ENCODE measurements at places on chromosomes 2 and 18.

DNA sequence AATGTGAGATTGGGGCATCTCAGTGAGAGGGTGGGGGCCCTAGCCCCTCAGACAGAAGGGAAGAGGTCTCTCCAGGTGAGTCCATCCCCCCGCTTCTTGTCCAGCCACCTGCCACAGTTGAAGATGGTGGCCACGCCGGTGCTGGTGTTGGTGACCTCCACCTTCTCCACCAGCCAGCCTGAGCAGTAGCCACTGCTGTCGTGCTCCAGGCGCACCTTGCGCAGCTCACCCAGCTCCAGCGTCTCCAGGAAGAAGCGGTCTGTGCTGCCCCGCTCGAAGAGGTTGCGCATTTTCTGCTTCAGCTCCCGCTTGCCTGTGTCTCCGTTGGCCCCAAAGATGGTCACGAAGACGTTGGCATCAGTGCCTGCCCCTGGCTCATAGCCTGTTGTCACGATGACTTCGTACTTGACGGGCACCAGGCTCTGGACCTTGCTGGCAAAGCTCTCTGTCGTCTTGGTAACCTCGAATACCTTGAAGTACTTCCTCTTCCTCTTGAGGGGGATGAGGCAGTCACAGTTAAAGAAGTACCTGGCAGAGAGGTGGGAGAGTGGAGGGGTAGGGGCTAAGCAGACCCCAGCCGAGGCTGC, 179.5 kb downstream of the LOXHD1 start:
- no peak for DNase-seq

DNA sequence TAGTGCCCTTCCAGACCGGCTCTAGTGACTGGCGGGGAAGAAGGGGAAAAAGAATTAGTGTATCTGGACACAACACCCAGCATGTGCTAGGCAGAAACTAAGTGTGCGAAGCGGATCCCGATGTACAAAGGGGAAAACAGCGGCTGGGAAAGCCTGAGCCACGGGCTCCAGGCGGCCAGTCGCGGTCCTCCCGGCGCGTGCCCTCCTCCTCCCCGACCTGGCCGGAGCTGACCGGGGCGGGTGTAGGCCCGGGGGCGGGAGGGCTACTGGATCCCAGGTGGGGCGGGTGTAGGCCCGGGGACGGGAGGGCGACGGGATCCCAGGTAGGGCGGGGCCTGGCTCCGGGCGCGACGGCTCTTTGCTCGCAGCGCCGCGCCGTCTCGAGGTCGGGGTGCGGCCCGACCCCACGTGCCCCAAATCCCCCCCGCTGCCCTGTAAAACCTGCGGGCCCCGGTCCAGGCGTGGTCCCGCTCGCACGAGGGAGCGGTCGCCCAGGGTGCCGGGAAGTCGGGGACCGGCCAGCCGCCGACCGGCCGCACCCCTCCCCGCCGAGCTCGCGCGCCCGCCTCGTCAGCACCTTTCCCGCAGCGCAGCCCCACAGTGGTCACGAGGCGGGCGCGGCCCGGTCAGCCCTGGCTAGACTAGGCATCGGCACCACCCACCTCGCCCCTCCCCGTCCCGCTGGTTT, 48.8 kb downstream of the C2orf42 start:
- DNase-seq: peak; percentile 66

DNA sequence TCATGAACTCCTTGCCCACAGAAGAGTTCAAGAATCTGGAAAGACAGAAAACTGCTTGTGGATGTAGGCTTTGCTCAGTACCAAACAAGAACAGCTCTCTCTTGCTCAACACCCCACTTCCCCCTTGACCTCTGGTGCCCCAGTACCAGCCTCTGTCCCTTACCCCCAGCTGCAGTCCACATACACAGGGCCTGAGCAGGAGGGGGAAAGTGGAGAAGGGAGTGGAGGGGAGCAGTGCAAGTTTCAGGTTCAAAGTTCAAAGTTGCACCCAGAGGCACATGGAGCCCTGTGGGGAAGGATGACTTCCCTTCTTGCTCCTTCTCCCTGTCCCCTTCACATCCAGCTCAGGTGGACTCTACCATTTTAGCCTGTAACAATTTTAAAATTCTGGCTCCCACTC, 61.1 kb upstream of the LPIN2 start:
- no peak for DNase-seq

DNA sequence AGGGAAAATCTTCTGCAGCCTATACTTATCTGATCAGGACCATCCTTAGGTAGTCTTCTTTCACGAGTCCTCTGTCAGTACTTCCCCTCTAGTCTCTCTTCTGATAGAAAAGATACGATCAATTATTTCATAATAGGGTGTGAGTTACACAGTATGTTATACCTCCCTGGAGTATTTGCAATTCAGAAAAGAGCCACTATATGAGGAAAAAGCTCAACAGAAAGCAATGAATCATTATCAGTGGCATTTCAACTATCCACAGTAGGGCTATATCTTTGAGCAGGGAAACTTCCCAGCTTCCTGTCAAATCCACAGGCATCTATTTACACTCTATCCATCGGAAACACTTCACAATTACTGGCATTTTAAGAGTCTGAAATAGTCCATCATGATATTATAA, 105.3 kb upstream of the ACVR2A start:
- DNase-seq: no peak

DNA sequence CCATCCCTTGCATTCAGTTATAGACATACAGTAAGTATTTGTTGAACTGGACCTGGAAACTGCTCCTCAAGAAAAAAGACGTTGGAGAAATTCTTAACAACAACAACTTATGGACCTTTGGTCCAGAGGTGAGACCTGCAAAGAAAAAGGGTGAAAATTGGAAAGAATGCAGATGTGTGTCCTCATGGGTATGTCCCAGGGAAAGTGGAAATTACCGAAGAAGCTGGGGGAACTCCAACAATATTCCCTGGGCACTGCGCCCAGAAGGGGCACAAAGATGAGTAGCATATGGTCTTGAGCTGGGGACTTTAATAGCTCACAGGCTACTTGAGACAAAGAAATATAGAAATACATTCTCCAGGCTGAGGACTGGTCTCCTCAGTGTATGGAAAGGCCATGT, 35.5 kb upstream of the YWHAQ start:
- DNase-seq: no peak

GRCh38 chr2:164052006-164052405, 316.2 kb upstream of the FIGN start:
- no peak for DNase-seq

GRCh38 chr2:186569897-186570296, 20.0 kb upstream of the ITGAV start:
- DNase-seq: no peak

- no peak for DNase-seq
Observed at GRCh38 chr2:206160807-206161179, 1.1 kb downstream of the EEF1B2 start.

- DNase-seq: no peak
Observed at GRCh38 chr2:181376442-181376841, 80.7 kb upstream of the ITGA4 start.

GRCh38 chr18:63708650-63709049, 5.9 kb downstream of the SERPINB11 start:
- no peak for DNase-seq

GRCh38 chr18:32072321-32072720, 19.4 kb upstream of the RNF138 start:
- DNase-seq: no peak

- no peak for DNase-seq
Observed at GRCh38 chr18:49169037-49169521, 218.3 kb upstream of the SMAD7 start.

- DNase-seq: peak; percentile 40
Observed at GRCh38 chr18:26468931-26469340, 79.4 kb downstream of the KCTD1 start.

DNA sequence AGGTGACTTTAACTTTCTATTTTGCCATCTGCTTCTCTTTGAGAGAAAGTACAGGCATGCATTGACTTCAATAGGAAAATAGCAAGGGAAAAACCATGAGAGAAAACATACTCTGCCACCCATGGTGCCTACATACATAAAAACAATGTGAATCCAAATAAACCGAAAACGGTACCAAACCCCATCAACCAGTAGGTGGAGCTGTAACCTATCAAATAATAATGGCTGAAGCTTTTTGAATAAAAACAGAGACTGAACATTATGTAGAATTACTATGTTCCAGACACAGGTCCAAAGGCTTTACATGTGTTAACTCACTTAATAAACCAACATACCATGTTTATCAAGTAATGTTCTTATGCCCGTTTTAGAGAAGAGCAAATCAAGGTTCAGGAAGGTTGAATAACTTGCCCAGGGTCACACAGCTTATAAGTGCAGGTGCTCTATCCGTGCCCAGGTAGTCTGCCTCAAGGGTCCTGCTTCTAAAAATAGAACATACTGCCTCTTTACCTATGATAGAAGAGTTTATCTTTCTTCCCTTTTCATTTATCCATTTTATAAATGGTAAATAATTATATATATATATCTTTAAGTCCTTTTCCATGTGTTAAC, 293.9 kb upstream of the SYT4 start:
- DNase-seq: no peak

GRCh38 chr2:178072000-178072382, 586 bp downstream of the PDE11A start:
- DNase-seq: no peak

DNA sequence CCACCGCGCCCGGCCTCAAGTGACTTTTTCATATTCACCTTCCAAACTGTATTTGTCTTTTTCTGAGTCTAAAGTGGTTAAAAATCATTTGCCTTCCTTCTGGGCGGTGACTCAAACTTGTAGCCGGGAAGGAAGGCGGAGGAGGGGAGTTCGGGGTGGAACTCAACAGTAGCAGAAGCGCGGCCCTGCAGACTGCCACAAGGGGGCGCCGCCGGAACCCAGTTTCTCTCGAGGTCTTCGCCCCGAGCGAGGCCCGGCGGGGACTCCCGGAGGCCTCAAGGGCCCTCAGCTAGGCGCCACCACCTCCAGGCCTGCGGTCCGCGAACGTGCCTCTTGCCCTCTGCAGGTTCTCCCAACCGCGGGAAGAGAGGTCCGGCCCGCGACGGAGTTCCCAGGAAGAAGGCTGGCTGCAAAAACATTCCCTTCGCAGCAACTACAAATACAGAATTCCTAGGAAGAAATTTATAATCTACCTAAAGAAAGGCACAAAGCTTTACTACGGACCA, 16.8 kb upstream of the ITM2C start:
- peak; percentile 86 for DNase-seq

- no peak for DNase-seq
Observed at GRCh38 chr2:84816426-84817026, 64.4 kb downstream of the TRABD2A start.

- no peak for DNase-seq
Observed at GRCh38 chr2:148531669-148532428, 112.7 kb upstream of the EPC2 start.

- no peak for DNase-seq
Observed at GRCh38 chr2:26578113-26578458, 63.1 kb downstream of the CIB4 start.

GRCh38 chr18:27894746-27895145, 282.2 kb downstream of the CDH2 start:
- DNase-seq: no peak

GRCh38 chr2:148184976-148185375, 164.1 kb downstream of the MBD5 start:
- no peak for DNase-seq

DNA sequence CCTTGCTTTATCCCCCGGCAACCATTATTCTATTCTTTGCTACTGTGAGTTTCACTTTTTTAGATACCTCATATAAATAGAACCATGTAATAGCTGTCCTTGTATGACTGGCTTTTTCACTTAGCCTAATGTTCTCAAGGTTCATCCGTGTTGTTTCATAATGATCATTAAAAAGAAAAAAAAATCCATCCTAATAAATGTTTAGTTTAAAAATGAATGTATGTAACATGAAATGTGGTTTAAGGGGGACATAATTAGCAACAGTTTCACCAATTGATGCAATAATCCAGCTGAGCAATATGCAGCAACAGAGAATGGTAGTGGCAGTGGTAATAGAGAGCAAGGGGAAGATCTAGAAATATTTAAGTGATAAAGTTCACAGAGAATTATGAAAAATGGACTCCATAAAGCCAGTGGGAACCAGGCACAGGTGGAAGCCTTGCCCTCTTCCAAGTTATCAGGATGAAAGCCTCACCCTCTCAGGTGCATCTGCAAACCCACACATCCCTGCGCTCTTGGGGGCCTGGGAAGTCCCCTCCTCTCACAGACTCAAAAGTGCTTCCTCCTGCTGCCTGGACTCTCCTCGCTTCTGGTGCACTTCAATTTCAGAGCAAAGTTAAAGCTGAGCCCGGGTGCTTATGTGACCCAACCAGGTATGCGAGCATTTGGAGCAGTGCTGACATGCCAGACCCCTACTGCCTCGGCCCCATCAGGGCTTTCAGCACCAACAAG, 1403.3 kb upstream of the SLC39A10 start:
- DNase-seq: no peak

DNA sequence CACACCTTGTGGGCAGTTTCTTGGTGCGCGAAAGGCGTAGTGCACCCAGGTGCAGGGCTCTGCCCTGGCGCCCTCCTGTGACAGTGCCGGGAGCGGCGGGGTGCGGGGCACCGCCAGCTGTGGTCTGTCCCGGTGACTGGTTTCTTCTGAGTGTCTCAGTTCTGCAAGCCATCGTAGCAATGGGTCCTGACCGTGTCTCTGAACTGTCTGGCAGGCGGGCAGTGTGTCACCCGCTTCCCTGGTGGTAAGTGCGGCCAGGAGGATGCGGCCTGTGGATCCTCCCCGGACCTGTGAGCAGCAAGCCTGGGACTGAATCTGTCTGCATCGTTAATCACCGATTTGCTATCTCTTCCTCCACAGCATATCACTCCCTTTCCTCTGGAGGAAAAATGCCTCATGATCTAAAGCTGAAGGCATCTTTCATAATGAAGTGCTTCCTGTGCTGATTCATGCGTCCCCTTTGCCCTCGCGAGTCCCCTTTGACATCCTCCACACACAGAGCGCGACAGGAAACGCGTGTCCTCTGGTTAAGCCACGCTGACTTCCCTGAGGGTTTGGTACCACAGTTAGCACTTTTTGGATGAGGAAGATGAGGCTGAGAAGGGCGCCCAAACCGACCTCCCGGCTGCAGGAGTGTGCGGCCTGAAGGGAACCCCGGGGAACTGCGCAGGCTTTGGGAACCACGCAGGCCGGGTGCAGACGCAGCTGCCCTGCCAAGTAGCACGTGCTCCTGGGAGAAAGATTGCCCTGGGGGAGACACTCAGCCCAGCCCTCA, 416.0 kb upstream of the HS6ST1 start:
- DNase-seq: no peak

GRCh38 chr2:152411154-152411553, 76.2 kb downstream of the FMNL2 start:
- DNase-seq: no peak

GRCh38 chr2:11437602-11438001, 28.4 kb downstream of the E2F6 start:
- no peak for DNase-seq

GRCh38 chr2:226860087-226860486, 24.2 kb downstream of the RHBDD1 start:
- DNase-seq: no peak

DNA sequence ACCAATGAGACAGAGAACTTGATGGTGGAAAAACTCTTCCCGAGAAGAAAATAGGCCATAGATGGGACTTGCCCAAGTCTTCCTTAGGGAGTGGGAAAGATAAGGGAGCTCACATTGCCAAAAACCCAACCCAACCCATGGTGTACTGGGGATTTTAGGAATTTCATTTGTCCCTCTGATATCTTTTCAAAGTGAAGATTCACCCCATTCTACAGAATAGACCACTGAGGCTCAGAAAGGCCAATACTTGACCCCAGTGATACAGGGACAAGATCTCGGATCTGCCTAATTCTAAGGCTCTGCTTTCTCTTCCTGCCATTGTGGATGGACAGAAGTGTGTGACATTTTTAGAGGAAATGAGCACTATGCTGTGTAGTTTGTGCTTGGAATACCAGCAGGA, 159.0 kb downstream of the MYCN start:
- DNase-seq: no peak

GRCh38 chr2:188477564-188478103, 186.0 kb downstream of the GULP1 start:
- DNase-seq: no peak

GRCh38 chr2:126655500-126656430, at the start of gene GYPC:
Gene GYPC, plus strand, starts transcription at chr2:126656158. Its CDS starts 106 bp downstream, at chr2:126656264.
- no peak for DNase-seq

Data from HuH-7 (cell line).